ENCODE measurements at places on chromosomes 7 and 10.

GRCh38 chr7:94395141-94396036 lies 694 bp downstream of the COL1A2 start:
- peak; percentile 36 for DNase-seq

DNA sequence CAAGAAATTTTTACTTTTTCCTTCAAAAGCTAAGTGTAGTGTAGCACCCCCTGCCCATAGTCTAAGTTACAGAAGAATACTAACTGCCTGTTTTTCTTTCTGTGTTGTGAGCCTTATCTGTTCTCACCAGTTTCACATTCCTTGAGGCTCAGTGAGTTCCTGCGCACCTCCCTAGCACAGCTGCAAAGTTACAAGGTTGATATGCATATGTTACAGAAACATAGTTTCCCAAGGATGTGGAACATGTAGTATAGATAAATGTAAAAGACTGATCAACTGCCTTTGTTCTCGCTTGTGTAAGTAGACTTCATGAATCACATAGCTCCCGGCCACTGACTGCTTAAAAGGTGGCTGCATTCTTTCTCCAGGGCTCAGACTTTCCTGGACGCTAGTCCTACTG lies 6.7 kb upstream of the ZNF33B start:
- DNase-seq = no peak

GRCh38 chr10:30647089-30647488 lies 17.5 kb upstream of the LYZL2 start:
- DNase-seq = no peak

- peak; percentile 51 for DNase-seq
Measured at GRCh38 chr7:28957064-28957750, 923 bp downstream of the TRIL start.

- DNase-seq = no peak
Measured at GRCh38 chr10:3427347-3427746, 254.8 kb upstream of the PITRM1 start.

GRCh38 chr10:58026036-58026435 lies 241.7 kb downstream of the IPMK start:
- DNase-seq = no peak

All from nephron progenitor cell (in vitro differentiated cells).